ENCODE measurements at places on chromosomes 5 and 9.

DNA sequence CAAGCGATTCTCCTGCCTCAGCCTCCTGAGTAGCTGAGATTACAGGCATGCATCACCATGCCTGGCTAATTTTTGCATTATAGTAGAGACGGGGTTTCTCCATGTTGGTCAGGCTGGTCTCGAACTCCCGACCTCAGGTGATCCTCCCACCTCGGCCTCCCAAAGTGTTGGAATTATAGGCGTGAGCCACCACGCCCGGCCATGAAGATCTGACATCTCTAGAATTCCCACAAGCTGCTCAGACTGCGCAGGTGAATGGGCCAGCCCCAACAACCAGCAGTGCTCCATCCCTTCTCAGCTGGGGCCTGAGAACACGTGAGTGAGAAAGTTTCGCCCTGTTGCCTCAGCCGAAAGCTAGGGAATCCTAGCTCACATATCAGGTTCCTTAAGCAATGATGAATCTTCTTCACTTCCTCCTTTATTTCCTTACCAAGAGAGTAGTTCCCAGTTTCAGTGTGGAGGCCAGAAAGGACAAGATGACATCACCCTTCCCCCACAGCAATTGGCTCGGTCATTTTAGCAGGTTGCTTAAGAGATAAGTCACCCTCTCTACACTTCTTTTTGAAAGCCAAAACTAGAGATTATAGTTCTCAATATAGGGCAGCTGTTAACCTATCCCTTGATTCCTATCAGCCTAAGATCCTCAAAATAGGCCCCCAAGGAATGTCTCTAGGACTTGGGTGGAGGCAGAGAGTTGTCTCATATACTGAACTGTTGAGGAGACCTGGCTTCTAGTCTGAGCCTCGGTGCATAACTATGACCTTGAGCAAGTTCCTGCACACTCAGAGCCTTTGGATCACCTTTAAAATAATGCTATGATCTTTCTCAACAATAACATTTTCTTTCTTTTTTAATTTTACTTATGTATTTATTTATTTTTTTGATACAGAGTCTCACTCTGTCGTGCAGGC lies 23.9 kb upstream of the PPP2CA start:
- peak; percentile 49 for DNase-seq

DNA sequence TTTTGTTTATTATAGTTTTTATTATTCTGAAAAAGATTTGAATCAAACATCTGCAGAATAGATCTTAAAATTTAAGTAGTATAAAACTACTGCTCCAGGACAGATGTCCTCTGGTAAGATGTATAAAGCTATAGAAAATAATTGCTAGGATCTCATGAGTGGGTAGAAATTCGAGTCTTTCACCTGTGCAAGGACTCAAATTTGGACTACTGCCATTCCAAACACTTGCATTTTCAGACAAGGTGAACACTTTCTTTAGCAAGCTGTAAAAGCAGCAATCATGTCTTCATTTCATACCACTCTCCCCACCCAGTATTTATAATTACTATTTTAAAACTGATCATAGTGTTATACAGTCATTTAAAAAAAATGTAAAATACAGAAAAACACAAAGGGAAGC lies 20.7 kb downstream of the SKP2 start:
- no peak for DNase-seq

DNA sequence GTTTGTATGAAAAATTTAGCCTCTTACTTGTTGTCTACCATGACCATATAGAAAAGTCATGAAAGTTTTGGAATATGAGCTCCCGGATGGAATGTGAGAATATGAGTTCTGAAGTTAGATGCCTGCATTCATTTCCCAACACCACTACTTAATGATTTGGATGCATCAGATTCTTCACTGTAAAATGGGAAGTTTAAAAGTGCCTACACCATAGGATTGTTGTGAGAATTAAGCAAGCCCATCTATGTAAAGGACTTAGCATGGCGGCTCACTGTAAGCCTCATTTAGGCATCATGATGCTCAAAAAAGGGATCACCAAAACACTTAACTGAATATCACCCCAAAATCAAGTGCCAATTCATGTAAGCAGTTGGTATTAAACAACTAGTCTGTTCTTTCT lies 177.3 kb downstream of the RAB3C start:
- DNase-seq: no peak

DNA sequence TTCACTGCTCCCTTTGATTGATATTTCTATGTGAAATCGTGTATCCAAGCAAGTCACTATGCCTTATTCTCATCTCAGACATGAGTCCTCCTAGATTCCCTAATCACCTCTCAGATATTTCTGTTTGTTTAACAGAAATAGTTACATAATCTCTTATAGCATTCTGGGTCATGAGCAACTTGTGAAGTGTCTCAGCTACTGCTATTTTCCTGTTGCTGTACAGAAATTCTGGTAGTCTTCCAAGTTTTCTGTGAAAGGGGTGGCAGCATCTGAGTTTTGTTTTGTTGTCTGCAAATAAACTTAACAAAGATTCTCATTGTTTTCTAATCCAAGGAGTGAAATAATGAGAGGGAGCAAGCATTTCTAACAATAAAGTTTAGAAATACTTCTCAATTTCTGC lies 256.9 kb upstream of the ST8SIA4 start:
- DNase-seq: no peak

DNA sequence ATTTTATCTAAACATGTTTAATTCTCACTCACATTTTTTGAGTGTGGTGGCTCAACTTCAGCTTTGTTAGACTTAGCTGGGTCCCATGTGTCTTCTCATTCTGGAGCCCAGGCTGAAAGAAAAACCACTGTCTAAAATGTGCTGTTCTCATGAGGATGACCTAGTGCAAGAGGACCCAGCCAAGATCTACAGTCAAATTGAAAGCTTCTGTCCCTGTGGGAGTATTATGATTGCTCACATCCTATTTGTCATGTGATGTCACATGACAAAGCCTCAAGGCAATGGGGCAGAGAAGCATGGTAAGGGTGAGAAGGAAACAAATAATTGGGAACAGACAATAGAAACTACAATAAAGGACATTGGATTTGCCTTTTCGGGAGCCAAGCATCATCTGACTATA lies 113.4 kb upstream of the ASTN2 start:
- DNase-seq: no peak

- no peak for DNase-seq
These were observed 208.7 kb downstream of the BRINP1 start for GRCh38 chr9:119160551-119160950.

DNA sequence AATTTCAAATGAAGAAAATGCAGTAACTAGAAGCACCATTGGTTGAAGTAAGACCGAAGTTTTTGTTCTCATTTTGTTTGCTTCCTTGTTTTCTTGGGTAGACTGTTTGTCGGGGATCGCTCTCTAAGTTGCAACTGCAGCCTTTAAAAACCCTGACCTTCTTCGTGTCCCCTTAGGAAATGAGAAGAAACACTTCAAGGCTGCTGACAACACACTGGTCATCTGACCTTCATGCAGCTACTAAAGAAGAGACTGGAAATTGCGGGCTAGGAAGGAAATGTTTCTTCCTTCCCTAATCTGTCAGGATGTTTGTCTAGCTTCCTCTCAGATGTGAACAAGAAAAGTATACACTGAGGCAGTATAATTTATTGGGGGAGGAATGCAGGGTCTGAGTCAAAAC lies 50.7 kb upstream of the CHSY3 start:
- DNase-seq: no peak

DNA sequence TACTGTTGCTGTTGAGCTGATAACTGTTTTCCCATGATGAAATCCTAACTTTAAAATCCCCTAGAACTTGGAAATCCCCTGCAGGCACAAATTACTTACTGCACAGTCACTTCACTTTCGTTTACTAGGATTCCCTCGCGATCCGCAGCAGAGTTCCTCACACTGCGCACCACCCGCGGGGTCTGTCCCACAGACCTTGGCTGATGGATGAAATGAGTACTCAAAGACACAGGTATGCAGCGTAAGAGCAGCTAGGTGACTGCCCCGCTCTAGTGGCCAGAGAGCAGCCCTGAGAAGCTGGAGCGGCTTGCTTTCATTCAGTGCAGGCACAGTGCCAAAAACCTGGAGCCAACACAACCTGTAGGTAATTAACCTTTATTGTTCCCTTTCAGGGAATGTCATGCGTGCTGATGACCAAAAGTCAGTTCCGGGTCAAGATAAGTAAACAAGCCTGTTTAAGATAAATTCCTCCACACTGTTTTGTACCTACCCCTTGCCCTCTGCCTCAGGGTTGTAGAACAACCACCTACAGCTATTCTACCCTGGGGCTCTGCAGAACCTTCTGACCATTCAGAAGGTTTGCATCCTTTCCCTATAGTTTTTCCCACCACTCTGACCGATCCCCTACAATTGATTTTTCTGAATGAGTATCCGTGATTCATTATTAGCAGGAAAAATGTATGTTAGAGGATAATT lies 191.2 kb downstream of the CDH9 start:
- DNase-seq: no peak

DNA sequence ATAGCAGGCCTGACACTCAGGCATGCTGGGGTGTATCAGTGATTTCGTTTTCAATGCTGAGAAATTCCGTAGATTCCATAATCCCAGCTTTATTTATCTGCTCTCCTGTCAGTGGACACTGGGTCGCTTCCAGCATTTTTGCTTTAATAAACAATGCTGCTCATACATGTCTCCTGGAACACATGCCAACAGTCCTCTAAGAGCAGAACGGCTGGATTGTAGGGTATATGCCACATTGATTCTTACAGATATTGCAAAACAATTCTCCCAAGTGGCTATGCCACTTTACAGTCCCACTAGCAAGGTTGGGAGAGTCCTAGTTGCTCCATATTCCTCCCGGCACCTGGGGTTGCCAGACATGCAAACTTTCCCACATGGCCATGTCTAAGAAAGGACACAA lies 81.9 kb downstream of the RAPGEF1 start:
- DNase-seq: peak; percentile 63

GRCh38 chr5:95440825-95441224 lies 49.7 kb downstream of the FAM81B start:
- no peak for DNase-seq

- peak; percentile 50 for DNase-seq
These were observed 4.5 kb downstream of the ELAVL2 start for GRCh38 chr9:23821375-23822181.

DNA sequence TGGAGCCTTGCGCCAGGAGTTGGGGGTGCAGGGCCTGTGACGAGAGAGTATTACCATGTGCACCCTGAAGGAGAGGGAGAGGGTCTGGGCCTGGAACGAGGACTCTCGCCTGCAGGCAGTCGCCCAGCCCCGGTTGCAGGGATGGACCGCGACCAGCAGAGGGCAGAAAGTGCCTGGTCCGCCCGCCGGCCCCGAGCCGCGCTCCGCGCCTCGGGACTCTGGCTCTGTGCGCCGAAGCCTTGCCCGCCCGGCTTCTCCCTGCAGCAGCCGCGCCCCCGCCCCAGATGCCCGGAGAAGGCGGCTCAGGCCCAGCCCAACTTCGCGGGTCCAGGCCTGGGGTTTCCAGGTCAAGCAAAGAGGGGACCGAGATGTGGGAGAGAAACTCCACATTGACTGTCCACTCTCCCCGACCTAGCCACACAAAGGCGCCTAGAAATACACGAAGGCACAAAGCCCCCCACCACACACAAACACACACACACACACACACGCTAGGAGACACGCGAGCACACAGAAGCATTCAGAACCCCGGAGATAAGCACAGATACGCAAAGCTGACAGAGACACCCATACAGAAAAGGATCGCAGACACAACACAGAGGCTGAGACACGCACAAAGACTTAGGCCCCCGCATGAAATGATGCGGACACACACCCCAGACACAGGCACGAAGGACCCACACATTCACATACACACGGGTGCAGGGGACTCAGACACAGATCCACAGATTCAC lies 2.0 kb upstream of the LMX1B start:
- peak; percentile 58 for DNase-seq

DNA sequence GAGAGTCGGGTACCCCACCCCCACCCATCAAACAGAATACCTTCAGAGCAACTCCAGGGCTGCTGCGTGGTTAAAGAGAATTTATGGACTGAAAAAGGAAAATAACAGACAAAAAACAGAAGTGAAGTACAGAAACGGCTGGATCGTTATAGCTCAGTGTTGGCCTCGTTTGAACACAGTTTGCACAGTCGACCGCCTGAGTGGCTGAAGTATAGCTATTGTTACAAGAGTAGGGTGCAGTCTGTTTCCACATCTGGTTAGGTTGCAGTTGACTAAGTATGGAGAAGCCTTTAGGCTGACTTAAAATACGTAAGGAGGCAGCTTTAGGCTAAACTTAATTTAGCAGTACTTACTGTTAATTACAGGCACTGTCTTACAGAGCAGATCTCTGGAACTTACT lies 121.2 kb downstream of the GCNT1 start:
- no peak for DNase-seq

DNA sequence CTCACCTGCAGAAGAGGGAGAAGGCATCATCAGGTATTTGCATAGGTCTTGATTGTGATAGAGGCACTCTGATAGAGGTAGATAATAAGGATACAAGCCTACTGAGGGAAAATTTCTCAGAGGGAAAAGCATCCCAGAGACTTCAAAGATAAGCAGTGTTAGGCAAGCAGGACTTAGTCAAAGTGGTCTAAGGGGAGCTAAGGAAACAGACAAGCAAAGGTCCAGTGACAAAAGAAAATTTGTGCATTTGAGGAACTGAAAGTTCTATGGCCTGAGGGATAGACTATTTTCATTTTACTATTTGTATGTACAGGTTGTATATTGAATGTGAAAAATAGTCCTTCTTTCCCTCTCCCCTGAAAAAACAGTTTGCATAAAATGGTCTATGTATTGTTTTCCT lies 27.4 kb downstream of the OXCT1 start:
- no peak for DNase-seq

- no peak for DNase-seq
These were observed 82.3 kb downstream of the PTCD2 start for GRCh38 chr5:72402381-72402890.
